Fibroblast of the conjunctiva (primary cell): ENCODE measurements at places on chromosomes 4 and X.

GRCh38 chr4:11634283-11634682 lies 205.6 kb upstream of the HS3ST1 start:
- DNase-seq, result no peak

- no peak for DNase-seq
Observed at GRCh38 chr4:93700571-93700970, 128.0 kb upstream of the ATOH1 start.

GRCh38 chr4:113504422-113504821 lies 257.1 kb downstream of the CAMK2D start:
- DNase-seq, result no peak

DNA sequence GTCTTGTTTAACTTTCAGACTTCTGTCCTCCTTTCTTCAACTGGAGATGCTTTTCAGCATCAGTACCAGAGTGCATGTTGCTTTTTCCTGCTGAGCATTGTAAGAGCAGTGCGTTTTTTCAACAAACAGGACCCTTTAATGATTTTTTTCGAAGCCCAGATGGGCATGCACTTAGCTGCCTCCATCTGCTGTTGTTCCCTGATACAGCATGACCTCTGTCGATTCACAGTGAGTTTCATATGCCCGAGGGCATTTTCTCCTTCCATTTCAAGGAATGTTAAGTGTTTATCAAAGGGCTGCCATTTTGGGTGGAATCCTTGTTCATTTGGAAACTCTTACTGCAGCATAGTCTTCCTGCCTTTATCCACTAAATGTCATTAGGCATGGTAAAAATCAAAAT lies 428.6 kb downstream of the DTHD1 start:
- DNase-seq, result no peak

DNA sequence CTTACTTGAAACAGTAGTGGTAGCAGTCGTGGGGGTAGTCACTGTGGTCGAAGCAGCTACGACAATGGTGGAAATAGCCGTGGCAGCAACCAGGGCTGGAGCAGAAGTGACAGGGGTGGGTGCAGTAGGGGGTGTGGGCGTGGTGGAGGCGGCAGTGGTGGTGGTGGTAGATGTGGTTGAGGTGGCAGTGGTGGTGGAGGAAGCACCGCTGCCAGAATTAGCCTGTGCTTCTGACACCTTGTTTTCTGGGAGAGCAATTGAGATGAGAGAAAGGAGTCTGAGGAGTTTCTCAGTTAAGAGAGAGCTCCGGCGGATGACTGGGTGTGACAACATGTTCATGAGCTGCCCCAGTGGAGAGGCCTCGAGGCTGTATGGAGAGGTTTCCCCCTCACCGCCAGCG lies 113.5 kb upstream of the HSD17B10 start:
- no peak for DNase-seq

DNA sequence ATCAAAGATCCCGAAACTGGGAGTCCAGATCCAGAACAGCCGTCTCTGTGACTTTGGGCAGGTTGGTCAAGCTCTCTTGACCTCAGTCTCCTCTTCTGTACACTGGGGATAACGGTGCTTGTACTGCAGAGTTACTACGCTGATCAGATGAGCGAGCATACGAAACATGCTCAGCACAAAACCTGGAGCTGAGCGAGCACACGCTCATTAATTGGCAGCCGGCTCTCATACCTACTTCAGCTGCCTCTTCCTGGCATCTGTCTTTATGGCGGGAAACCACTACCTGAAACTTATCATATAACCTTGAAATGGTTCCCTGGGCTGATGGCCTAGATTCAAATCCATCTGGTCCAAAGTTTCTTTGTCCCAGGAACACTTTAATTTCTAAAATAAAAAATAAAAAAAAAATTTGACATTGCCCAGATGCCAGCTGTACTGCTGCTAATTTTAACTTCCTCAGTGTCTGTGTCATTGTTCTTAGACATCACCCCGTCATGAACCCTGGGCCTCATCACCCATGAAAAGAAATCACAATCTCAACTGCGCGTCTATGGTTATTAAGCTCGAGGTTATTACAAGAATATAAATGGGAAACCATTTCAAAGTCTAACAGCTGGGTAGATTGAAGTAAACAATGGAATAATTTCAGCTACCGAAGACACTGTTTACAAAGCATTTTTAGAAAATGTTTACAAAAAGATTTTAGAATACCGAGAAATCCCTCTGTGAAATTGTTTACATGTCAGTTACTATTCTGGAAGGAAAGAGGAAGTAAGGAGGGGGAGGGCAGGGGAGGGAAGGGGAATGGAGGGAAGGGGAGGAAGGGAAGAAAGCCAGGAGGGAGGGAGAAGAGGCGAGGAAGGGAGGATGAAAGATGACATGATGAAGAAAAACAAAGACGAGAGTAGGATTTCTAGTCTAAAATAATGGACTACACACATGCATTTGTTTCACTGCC lies 49.0 kb downstream of the CRMP1 start:
- DNase-seq, result no peak

GRCh38 chr4:71133491-71133890 lies 140.0 kb downstream of the DCK start:
- DNase-seq, result no peak

GRCh38 chr4:7067452-7068278 lies at the start of gene GRPEL1:
GRPEL1 (minus strand) TSS chr4:7068064; CDS start chr4:7068032, 32 bp downstream.
- DNase-seq, result peak; percentile 99

GRCh38 chr4:33975995-33976394 lies 2268.3 kb downstream of the ARAP2 start:
- no peak for DNase-seq

- no peak for DNase-seq
Observed at GRCh38 chr4:153218961-153219360, 14.7 kb downstream of the TRIM2 start.

- DNase-seq, result no peak
Observed at GRCh38 chrX:23792861-23793553, 10.0 kb downstream of the SAT1 start.

- DNase-seq, result no peak
Observed at GRCh38 chr4:8305851-8306471, 36.4 kb downstream of the HTRA3 start.

DNA sequence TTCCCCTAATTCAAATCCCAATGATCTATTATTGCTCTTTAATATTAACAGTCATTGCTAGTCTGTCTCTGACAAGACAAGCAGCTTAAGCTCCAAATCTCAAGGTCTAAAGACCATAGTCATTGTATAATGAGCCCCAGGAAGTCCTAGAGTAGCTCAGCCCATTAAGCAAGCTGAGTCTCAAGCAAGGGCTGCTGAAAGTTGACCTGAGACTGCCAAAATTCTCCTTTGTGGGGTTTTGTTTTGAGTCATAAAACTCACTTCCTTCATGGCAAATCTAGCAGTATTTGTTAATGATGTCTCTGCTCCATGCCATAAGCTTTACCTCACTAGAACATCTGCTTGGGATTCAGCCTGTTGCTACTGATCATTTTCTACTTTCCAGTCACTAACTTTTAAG lies 313.2 kb downstream of the ANTXR2 start:
- no peak for DNase-seq

GRCh38 chr4:3413675-3414420 lies 27.9 kb upstream of the HGFAC start:
- no peak for DNase-seq

GRCh38 chr4:106095408-106095807 lies 200.1 kb downstream of the NPNT start:
- DNase-seq, result no peak

- DNase-seq, result no peak
Observed at GRCh38 chr4:2178986-2179385, 62.9 kb downstream of the HAUS3 start.

DNA sequence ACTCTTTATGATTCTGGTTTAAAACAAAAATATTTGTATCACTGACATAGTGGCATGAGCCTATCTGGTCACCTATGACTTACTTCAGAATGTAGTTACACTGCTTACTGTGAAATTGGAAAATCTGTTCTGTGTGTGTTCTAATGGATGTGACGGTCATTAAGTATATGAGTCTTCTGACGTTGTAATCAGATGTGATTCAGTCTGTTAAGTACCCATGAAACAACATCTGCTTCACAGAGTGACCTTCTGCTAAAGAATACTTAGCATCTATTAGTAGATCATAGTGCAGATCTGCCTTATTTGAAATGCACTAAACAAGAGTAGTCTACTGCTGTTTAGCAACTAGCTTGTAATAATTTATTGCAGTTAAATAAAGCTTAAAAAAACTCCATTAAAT lies 317.1 kb downstream of the DCTD start:
- no peak for DNase-seq
